ENCODE measurements at places on chromosomes 11 and 22. TPM values are rescaled to one million over a fixed set of nuclear protein-coding genes. Genes with fewer than 3 reads are reported as not detected.

PTDSS2 gene
- total RNA-seq = 24.4 TPM

OR52A1 gene
- not detected for total RNA-seq

VWA5A gene
- total RNA-seq = 7.5 TPM

KCNJ11 gene
- not detected for total RNA-seq

OR6T1 gene
- not detected for total RNA-seq

TMEM191B gene
- total RNA-seq = 27.4 TPM

KCNJ4 gene
- 2.1 TPM for total RNA-seq

POLR2L gene
- 75.7 TPM for total RNA-seq

VPREB3 gene
- not detected for total RNA-seq

SEZ6L gene
- not detected for total RNA-seq

UPK2 gene
- not detected for total RNA-seq

MUC5AC gene
- not detected for total RNA-seq

GRM5 gene
- total RNA-seq = not detected

MIAT gene
- total RNA-seq = 0.27 TPM

SYCE3 gene
- total RNA-seq = not detected

GAL gene
- 8.3 TPM for total RNA-seq

NRXN2 gene
- 20.9 TPM for total RNA-seq

RIC3 gene
- 2.4 TPM for total RNA-seq

TSGA10IP gene
- not detected for total RNA-seq

PACSIN3 gene
- total RNA-seq = 32.5 TPM

CNIH2 gene
- total RNA-seq = 0.98 TPM

CACNA1I gene
- total RNA-seq = not detected

ADM gene
- total RNA-seq = 16.3 TPM

SBF2 gene
- total RNA-seq = 19.4 TPM

SLC22A9 gene
- total RNA-seq = not detected

NEFH gene
- not detected for total RNA-seq

RHOD gene
- total RNA-seq = not detected

DBX1 gene
- total RNA-seq = not detected

RPS19BP1 gene
- total RNA-seq = 208 TPM

OR5A2 gene
- total RNA-seq = not detected

NPTXR gene
- 1.5 TPM for total RNA-seq

Data from Daoy (cell line).